H1 (cell line): ENCODE measurements at places on chromosomes 6 and 20.

GRCh38 chr20:2762578-2763131 is 37.8 kb downstream of the CPXM1 start:
- DNase-seq = no peak

- DNase-seq = peak; percentile 47
Measured at GRCh38 chr6:155493694-155494143, 38.1 kb upstream of the NOX3 start.

DNA sequence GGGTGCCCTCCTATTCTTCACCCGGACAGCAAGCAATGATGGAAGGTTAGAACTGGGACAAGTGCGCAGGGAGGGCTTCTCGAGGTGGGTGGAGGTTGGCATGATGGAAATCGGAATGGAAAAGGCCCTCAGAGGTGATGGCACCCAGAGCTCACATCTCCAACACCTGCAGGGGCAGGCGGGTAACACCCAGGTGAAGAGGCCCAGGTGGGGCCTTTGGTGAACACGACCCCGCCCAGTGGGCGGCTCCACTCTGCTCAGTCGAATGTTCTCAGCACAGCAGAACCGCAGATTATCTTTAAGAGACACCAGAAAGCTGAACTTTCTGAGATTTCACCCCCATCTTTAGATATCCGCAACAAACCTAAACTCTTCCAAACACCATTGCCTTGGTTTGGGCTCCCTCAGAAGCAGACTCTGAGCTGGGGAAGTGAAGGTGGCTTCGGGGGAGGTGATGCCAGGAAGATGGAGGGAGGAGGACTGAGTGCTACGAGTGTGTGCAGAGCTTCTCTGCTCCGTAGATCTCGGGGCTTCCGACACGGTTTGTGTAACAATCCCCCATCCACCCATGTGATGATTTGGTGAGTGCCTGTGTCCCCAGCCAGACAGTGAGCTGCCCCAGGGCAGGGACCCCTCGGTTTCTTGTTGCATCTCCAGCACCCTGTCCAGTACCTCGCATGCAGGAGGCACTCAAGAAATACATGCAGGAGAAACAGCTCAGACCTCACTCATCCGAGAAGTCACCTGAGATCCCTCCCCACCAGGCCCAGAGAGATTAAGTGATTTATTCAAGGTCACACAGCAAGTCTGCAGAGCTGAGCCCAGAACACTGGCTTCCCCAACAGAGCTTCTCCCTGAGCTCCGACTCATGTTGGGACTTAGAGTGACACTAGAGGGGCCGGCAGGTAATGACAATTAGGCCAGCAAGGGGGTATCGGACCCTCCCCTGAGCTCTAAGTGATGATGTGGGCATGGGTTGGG is 45.4 kb downstream of the BPIFB1 start:
- DNase-seq = no peak

GRCh38 chr20:436476-436875 is 25.9 kb downstream of the TBC1D20 start:
- no peak for DNase-seq

DNA sequence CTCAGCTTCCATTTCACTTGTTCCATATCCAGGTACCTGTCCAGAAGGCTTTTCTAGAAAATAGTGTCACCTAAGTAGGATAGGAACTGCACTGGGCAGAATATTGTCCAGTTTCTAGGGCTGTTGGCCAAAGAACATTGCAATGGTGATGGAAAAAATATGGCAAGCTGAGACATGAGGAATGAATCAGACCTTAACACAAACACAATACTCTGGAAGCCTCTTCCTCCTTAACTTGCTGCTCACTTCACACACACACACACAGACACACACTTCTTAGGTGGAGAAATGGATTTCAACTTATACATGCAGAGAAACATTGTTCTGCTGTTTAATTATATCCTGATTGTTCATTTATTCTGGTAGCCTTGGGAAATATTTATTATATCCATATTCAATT is 203.0 kb upstream of the RGS17 start:
- DNase-seq = no peak

DNA sequence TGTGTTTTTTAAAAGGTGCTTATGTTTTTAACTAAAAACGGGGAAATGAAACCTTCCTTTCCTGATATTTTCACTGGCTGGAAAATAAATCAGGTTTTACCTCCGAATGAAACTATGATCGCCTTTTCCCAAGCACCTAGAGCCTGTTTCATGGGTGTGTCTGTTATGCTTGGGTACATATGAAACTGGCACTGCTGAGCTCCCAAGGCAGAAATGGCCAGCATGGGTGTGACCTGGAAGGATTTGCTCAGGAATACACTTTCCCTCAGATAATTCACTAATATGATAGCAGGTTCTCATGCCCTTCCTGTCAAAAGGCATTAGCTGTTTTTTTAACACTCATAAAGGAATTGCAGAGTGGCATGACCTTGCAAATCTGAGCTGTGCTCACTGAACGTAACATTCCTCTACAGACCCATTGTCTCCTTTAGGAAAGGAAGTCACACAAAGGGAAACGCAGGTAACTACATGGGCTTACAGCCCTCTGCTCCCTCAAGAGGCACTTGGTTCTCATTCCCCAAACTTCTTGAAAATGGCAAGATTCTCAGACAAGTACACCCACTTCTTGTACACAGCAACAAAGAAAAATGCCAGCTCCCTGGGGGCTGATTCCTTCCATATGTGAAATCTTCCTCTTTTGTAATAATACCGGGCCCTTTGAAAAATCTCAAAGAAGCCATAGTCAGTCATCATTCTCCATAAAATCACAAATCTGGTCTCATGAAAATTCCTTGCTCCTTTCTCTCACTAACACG is 72.7 kb downstream of the METTL24 start:
- DNase-seq = no peak

DNA sequence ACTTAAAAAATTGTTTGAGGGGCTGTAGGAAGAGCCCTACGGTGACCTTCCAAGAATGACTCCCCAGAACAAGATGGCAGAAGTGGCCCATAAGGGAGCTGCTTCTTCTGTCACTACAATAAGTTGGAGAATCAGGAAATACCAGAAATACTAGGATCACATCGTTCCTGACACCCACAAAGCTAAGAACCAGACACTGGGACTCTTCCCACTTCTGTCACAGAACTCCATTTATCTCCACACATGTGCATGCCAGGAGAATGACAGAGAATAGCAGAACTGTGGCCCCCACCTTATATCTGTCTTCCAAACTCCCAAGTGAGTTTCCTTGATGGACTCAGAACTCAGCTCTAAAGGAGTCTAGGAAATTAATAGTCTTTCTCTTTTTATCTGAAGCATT is 54.6 kb upstream of the UBR2 start:
- no peak for DNase-seq

- DNase-seq = no peak
Measured at GRCh38 chr6:152295346-152295745, 341.8 kb downstream of the SYNE1 start.

GRCh38 chr6:158972241-158973233 is 27.5 kb downstream of the RSPH3 start:
- no peak for DNase-seq

DNA sequence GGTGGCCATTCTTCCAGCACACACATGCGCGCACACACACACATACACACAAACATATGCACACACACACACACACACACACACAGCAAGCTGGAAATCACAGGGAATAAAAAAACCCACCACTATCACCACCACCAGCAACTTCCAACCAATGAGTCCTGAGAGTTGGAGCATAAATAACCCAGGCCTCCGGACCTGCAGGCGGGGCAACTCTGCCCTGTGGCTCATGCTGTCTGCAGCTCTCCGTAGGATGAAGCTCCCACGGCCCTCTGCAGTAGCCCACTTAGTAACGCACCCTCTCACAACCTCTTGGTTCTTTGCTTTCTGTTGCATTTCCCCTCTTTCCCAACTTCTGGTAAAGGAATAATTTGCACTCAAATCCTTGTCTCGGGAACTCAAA is 275.2 kb downstream of the PREX1 start:
- no peak for DNase-seq

GRCh38 chr6:34524499-34524898 is 31.6 kb downstream of the SPDEF start:
- no peak for DNase-seq

DNA sequence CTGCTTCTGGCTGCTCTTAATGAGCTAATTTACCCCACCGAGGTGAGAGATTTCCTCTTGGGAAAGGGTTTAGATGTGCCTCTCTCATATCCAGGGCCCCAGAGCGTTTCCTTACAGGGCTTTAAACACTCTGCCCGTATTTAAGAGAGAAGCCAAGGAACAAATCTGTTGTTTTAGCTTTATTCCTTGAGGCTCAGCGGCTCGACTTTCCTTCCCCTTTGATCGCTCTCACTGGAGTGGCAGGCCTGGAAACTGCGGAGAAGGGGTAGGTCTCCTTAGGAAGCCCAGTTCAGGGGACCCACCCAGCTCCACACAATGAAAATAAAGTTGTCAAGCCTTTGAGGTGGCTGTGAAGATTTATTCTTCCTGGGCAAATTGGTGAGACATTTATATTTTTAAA is 132.0 kb upstream of the JAG1 start:
- DNase-seq = no peak

GRCh38 chr6:85865420-85866369 is 223.0 kb upstream of the SYNCRIP start:
- DNase-seq = no peak

DNA sequence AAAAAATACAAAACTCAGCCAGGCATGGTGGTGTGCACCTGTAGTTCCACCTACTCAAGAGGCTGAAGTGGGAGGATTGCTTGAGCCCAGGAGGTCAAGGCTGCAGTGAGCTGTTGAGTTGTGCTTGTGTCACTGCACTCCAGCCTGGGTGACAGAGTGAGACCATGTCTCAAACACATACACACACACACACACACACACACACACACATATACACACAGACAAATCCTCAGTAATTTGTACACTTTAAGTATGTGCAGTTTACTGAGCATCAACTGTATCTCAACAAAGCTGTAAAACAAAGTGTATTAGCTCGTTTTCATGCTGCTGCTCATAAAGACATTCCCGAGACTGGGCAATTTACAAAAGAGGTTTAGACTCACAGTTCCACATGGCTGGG is 7.3 kb downstream of the TFB1M start:
- DNase-seq = no peak

DNA sequence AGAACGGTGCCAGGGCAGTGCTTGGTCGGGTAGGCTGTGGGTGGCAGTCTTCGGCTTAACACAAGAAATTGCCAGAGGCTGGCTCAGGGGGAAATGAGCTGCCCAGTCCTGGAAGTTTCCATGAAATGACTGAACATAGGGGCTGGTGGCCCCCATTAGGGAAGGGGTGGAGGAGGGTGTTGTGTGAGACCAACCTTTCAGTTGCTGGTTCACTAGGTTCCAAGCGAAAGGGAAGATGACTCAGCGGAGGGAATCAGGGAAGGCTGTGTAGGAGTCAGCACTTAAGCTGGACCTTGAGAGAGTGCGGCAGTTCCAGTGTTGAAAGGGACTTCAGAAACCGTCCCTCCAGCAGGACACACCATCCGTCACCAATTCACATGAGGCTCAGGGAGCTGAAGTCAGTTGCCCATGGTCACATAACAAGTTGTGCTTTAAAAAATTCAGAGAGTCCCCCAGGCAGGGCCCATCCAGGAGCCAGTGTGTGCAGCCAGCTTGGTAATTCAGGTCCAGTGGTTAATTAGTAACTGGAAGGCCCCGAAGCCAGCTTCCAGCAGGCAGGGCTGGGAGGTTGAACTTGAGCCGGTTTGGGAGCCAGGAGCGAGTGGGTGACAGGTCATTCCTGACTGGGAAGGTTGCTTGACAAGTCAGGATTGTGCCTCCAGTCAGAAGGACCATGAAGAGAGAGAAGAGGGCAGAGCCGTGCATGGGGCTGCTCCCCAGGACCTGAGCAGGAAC is at the start of gene SGK2:
Gene SGK2 (plus strand): TSS at position 616 of the 735 bp plus-strand sequence. CDS start 7,469 bp downstream, outside the sequence.
- DNase-seq = no peak

GRCh38 chr6:111644893-111645430 is 39.3 kb upstream of the TRAF3IP2 start:
- no peak for DNase-seq

DNA sequence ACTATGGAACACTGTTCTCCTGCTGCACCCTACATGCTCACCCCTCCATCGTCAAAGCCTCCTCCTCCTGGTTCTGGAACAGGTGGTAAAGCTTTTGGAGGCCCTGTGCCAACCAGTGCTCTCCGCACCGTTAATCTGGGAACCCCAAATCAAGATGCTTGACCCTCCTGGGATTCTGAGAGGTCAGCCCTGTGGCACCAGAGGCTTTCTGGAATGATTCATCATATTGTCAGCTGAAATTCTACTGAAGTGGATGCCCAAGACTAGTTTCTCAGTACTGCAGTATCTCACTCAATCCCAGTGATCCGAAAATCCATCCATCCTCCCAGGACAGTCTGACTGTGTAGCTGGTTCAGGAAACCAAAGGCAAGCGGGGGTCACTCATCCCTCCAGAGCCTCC is 92.7 kb downstream of the TRERF1 start:
- DNase-seq = no peak

DNA sequence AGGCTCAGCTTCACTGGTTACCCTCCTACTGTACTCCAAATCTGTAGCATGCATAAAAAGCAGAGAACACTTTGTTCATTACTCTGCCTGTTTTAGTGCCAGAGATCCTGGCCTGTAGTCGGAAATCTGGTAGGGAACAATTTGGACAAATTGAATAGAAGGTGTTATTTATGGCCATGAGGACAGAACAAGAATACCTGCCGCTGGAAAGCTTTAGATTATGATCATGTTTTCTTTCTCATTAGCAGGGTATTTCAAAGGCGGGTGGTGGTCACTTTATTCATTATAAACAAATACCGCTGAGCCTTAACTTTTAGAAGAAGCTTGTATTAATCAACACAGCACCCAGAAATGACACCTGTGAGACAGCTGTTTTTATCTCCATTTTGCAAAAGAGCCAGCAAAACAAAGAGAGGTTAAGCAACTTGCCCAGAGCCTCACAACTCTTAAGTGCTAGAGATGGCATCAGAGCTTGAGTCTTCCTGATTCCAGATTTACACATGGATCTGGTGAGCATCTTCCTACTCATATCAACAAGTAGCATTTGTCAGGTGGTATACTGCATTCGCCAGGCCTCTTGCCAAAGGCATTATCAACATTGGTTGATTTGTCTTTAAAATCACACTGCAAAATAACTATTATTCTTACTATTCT is 110.5 kb downstream of the LCA5 start:
- no peak for DNase-seq

DNA sequence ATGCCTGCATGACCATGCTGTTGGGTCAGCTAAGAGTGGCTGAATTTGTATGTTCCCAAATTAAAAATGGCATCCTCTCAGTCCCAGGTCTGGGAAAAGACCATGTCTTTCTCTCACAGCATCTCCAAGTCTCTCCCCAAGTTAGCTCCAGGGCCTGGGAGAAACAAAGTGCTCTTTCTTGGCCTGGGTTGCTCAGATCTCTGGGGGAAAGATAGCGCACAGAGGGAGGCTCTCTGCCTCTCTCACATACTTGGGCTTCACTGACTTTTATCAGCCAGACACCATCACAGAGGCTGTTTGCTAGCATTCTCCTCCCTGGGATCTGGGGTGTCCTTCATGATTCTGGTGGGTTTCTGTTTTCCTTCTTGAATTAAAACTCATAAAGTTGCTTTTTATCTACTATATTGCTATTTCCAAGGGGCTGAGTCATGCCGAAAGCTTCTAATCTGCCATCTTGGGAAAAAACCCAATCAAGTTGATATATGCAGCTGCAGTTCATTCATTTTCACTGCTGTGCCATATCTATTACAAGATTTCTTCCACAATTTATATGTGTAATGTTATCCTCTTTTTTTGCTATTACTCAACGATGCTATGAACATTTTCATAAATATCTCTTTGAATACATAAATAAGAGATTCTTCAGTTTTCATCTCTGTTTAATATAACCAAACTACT is 190.2 kb downstream of the MOXD1 start:
- no peak for DNase-seq
